ENCODE measurements at places on chromosomes 16 and 17.

DNA sequence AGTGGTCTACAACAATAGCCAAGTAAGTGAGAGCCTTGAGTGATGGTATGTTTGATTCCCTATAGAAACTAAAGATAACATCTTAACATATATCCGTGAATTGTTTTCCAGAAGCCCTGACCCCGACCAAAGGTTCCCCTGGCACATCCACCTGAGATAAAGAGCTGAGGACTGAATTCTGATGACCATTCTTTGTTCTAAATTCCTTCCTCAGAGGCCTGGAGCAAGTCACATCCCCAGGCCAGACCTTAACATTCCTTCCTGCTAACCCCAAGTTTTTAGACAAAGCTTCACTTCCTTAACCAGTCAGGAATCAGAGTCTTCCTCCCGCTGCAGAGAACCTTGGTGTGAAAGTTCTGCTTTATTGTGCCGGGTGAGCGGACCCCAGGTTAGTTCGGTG, 83.3 kb downstream of the PMP22 start:
- DNase-seq, result no peak

DNA sequence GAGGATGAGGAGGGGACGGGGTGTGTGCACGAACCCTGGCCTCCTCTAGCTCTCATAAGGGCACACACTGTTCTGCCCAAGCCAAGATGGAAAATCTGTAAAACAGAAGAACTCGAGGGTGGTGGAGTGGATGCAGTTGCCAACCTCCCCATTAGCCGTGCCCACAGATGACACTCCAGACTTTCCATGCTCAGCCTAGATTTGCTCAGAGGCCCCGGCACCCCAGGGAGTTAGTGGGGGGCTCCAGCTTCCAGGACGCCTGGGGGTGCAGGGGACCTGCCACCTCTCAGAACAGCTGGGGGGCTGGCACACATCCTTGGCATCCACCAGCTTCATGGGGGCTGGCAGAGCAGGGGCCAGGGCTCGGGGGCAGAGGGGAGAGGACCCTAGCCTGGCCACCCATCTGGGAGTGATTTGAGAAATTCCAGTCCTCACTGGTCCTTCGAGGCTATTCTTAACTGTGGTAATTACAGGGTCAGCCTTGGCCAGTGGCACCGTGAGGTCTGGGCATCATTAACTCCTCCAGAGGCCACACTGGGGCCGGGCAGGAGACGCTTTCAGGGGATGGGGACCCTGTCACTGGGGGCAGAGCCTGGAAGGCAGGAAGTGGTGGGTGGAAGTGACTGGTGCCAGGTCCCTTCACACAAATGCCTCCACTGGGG, 14.3 kb downstream of the VASN start:
- no peak for DNase-seq

DNA sequence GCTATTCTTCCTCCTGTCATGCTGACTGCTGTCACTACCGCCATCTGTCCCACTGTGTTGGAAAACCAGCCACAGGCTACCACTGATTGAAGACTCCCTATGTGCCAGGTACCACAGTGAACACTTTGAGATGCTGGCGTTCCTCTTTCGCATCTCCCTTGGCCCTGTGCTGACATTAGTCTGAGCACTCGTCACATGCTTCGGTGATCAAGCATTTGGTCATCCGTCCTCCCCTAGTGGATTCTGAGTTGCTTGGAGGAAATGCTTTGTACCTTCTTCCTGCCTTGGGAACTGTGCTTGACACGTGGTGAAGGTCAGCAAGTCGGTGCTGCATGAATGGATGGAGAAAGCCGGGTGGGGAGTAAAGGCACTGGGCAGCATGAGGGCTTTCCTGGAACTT, 260.1 kb downstream of the SNX29 start:
- DNase-seq, result no peak

- DNase-seq, result no peak
Measured at GRCh38 chr17:64984181-64984580, 64.9 kb upstream of the LRRC37A3 start.

DNA sequence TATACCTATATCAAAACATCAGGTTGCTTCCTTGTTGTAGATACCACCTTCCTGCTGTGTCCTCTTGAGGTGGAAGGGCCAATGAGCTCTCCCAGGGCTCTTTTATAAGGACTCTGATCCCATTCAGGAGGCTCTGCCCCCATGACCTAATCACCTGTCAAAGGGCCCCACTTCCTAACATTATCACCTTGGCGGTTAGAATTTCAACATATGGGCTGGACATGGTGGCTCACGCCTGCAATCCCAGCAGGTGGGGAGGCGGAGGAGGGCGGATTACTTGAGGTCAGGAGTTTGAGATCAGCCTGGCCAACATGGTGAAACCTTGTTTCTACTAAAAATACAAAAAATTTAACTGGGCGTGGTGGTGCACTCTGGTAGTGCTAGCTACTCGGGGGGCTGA, 86.4 kb downstream of the HAPSTR1 start:
- DNase-seq, result no peak

- no peak for DNase-seq
Measured at GRCh38 chr16:55638256-55638655, 17.5 kb upstream of the SLC6A2 start.

DNA sequence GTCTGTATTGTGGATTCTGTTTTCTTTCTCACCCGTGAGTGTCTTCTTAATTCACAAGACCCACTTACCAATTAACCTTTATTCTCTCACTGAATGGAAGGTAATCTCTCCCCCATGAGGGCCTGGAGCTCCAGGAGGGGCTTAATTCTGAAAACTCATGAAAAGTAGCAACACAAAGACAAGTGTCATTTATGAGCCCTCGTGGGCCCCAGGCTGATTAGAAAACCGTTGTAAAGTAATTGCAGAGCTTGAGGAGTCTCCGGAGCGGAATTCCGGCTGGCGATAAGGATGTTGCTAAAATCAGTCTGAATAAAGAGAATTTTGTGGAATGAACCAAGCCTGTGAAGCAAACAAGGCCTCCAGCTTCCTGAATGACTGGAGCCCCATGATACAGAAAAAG, 301.5 kb downstream of the HAPSTR1 start:
- no peak for DNase-seq

DNA sequence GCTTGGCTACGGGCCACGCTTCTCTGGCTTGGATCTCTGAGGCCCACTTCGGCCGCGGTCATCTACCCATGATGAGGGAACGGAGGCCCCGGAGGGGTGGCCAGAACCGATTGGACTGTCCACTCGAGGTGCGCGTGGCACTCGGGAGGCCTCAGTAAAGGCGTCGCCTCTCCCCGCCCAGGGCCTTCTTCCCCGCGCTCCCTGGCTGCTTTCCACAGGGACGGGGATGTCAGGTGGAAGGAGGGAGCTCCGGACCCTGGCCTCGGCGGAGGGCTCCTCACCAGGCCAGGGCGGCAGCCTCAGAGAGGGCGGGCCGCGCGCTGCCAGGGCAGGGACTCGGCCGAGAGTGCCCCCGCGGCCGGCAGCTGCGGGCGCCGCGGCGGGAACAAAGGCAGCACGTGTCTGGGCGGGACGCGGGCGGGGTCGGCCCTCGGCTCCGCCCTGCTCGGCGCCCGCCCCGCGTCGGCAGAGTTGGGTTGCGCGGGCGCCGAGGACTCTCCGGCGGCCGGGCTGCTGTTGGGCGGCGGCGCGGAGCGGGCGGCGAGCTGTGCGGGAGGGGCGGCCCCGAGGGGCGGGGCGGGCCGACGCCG, 587 bp upstream of the CDK5R1 start:
- DNase-seq, result peak; percentile 84

- no peak for DNase-seq
Measured at GRCh38 chr17:61235001-61235826, 164.4 kb upstream of the TBX2 start.

DNA sequence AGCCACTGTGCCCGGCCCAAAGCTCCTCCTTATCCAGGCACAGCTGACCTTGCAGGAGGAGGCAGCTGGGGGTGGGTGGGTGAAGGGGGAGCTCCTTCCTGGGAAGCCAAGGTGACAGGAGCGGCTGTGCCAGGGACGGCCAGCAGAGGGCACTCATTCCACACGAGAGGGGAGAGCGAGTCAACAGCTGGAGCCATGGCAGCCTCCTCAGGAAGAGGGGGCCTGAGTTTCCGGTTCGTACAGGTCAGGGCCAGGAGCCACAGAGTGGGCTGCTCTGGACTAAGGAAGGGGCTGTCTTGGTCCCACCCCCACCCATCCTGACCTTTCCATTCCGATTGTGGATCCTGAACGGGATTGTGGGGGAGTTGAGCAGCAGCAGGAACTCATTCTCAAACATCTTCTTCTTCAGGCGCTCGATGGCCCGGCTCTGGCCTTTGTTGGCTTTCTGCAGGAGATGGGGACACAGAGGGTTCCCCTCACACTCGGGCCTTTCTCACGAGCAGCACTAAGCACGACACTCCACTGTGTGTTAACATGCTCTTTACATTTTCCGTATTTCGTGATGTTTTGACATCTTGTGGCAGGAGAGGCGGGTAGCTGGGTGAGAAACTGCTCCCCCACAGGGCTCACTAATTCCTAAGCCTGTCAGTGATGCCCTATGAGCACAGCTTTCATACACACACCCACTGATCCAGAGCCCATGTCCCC, 61.6 kb downstream of the TIMM22 start:
- DNase-seq, result peak; percentile 54

DNA sequence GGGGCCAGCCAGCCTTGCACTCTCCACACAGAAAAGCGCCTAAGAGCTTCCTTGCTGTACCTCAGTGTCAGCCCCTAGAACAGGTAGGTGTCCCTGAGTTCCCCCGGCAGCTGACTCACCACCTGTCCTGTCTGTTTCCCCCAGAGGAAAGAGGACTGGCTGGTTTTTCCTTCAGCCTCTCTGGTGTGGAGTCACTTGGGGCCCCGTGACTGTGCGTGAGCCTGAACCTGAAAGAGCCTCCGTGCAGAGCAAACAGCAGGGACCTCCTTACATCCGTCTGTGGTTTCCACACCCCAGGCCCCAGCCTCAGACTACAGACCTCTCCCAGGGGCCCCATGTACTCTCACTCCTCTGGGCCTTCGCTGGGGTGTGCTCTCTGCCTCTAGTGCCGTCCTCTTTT, 87.8 kb downstream of the GNAO1 start:
- DNase-seq, result no peak

GRCh38 chr16:57594531-57595031, 33.8 kb upstream of the ADGRG1 start:
- DNase-seq, result no peak

DNA sequence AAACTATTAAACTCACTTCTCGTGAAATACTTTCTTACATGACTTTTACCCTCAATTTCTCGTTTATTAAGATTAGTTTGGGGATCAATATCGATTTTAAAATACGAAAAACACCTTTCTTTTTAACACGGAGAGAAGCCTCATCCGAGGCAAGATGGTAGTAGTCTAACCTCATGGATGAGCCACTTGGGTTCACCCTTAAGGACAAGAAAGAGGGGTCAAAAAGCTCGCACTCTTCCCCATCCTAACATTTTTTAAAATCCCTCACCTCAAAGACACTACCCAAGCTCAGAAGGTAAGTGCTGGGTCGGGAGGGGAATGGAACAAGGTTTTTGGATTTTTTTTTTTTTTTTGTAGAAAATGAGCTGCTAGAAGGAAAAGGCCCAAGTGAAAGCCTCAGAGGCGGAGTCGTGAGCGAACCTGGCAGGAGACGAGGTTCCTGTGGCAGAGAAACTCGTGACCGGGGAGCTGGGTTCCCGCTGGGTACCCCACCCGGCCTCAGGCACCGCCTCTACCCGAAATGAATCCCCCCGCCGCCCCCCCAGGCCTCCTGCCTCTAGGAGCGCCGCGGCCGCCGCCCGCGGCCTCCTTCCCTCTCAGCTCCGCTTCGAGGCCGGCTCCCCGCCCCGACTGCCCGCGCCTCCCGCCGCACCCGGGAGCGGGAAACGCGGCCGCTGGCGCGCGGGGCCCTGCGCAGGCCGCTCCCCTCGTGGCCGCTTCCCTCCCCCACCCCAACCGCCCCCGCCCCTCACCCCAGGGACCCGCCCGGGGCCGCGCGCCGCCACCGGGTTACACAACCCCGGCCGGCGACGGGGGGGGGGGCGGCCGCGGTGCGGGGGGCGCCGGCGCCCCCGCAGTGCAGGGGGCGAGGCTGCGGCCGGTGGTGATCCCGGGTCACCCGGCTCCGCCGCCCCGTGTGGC, 1.6 kb downstream of the NUFIP2 start:
- peak; percentile 32 for DNase-seq

GRCh38 chr17:34859652-34860051, 101.6 kb downstream of the CCT6B start:
- no peak for DNase-seq

DNA sequence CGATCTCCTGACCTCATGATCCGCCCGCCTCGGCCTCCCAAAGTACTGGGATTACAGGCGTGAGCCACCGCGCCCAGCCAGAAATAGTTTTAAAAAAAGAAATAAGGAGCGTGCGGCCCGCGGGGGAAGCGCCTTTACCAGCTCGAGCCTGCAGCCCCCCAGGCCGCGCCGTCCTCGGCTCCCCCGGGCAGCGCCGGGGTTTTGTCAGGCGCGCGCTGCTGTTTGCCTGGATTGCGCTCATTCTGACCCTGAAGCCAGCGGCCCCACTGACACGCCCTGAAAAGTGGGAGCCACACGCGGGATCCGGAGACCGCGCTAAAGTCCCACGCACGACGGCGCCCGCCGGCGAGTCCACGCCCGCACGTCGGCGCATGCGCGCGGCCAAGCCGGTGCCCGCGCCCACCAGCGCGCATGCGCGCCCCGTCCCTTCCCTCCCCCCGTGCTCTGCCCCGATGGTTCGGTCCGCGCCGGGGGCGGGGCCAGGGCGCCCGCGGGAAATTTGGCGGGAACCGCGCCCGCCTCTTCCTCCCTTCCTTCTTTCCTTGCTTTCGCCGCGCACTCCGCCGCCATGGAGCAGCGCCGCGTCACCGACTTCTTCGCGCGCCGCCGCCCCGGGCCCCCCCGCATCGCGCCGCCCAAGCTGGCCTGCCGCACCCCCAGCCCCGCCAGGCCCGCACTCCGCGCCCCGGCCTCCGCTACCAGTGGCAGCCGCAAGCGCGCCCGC, at the start of gene CDT1:
CDT1 (plus strand) TSS at position 526 of the 724 bp plus-strand sequence; CDS start at position 569, 43 bp downstream.
- DNase-seq, result peak; percentile 85

- no peak for DNase-seq
Measured at GRCh38 chr16:70457446-70458166, 3.2 kb downstream of the FCSK start.

GRCh38 chr17:7078711-7079110, 1.3 kb downstream of the CLEC10A start:
- no peak for DNase-seq

DNA sequence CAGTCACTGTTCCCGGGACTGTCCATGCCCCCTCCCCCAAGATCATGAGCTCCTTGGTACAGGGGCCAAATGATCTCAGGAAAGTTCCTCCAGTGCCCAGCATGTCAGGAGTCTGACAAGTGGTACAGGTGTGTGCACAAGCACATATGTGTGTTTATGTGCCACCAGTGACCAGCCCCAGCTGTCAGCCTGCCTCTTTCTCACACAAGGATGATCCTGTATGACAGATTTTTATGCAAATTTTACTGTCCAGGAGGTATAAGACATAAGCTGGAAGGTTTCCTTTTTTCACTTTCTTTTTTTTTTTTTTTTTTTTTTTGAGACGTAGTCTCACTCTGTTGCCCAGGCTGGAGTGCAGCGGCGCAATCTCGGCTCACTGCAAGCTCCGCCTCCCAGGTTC, 31.4 kb upstream of the GFOD2 start:
- no peak for DNase-seq

DNA sequence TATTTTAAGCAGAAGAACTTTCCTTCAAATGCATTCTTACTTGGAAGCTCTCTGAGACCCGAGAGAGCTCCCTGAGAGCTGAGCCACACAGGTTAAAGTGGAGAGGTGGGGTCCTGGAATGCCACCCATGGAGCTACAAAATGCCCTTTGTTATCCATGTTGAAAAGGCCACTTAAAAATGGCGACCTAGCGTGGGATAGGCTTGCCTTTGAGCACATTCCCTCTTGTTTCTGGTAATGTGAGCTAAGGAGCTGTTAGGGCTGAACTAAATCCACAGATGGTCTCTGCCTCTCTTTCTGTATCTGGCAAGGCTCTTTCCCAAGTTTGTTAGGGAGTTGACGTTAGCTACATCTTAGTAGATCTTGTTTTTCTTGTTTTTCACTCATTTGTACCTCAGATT, 171.6 kb downstream of the SNX29 start:
- DNase-seq, result no peak
